ENCODE measurements at places on chromosomes 7 and 10.
A peak's percentile ranks its signal among the peaks of the same experiment; 100 is the strongest.

DNA sequence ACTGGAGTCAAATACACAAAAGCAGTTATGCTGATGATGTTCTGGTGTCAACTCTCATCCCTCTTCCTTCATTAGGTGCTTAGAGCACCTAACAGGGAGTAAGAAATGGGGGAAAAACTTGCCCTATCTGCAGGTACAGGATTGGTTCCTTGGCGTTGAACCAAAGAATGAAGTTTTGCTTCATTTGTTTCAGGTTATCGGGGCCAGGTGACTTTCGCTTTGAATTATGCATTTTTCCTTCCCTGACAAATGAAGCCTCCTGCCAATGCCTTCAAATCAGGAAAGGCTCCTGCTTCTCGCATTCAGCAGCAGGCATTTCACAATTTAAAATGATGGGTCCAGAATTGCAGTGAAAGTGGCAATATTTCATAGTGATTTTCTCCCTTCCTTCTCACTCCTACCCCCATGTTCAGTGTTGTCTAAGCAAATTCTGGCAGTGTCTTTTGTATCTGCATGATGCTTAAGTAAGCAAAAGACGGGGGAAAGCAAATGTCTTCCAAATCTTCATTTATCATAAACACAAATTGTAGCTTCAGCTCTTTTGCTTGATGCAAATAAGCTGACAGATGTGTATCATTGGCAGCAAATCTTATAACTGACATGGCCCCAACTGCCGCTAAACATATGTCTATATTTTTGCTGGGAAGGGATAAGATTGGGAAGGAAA is 29.4 kb downstream of the DNAJB9 start:
- no peak for DNase-seq

DNA sequence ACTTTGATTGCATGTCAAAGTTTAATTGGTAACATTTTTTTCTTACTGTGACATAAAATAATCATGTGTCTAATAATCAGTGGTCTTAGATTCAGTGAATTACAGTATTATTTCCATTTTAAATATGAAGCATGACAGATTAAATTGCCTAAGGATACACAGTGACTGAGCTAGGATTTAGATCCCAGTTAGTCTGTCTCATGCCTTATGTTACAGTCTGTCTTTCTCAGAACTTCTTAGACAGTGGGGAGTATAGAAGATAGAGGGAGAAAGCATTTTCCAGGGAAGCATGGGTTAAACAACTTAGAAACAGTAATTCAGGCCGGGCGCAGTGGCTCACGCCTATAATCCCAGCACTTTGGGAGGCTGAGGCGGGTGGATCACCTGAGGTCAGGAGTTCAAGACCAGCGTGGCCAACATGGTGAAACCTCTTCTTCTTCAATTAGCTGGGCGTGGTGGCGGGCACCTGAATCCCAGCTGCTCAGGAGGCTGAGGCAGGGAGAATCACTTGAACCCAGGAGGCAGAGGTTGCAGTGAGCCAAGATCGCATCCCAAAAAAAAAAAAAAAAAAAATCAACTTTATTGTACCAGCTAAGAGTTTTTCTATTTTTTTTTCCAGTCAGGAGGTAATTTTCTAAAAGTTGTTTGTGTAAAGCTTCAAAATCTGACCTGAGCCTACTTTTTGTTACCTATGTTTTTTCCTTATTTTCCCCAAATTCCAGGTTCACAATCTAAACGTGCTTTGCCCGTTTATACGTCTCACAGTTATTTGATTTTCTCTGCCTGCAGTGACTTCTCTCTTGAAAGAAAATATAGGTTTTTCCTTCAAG is 3.3 kb downstream of the CASD1 start:
- DNase-seq, result no peak

- DNase-seq, result no peak
Observed at GRCh38 chr7:23001610-23002009, 12.3 kb downstream of the HYCC1 start.

GRCh38 chr10:3442451-3442990 is 269.9 kb upstream of the PITRM1 start:
- DNase-seq, result no peak

GRCh38 chr10:117718986-117719920 is 176.7 kb downstream of the EMX2 start:
- no peak for DNase-seq

GRCh38 chr7:138512092-138512858 is 52.2 kb downstream of the TRIM24 start:
- DNase-seq, result no peak

GRCh38 chr10:33120700-33121099 is 162.7 kb upstream of the ITGB1 start:
- DNase-seq, result no peak

DNA sequence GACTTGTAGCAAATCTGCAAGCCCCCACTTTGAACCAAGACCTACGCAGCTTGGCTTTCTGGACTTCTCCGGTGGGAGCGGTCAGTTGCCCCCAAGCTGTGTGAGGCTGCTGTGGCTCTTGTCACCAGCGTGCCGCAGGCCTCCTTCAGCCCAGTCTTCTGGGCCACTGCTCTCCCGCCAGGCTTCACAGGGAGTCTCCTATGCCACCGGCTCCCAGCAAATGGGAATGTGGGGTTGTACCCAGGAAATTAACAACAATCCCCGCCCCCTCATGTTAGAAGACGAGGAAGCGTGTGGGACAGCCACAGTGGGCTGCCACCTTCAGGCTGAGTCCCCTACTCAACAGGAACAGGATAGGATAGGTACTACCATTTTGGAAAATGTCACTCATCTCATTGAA is 4.2 kb downstream of the WDR86 start:
- no peak for DNase-seq

GRCh38 chr7:142457146-142457703 is 199.4 kb upstream of the PRSS58 start:
- no peak for DNase-seq

DNA sequence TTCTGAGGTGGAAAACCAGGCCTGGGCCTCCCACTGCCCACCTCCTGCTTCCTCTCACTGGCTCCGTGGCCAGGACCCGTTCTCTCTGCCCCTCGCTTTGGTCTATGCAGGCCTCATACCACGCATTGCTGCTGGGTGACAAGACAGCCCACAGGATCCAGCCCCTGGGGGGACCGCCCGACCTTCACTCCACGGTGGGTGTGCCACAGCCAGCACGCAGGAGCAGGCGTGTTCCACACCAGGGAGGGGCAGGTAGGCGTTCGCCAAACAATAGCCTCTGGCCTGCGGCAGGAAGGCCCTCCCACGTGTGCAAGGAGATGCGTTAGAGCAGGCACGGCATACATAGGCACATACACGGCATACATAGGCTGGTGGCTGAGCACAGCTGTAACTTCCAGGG is 233.4 kb downstream of the WDR37 start:
- DNase-seq, result no peak

DNA sequence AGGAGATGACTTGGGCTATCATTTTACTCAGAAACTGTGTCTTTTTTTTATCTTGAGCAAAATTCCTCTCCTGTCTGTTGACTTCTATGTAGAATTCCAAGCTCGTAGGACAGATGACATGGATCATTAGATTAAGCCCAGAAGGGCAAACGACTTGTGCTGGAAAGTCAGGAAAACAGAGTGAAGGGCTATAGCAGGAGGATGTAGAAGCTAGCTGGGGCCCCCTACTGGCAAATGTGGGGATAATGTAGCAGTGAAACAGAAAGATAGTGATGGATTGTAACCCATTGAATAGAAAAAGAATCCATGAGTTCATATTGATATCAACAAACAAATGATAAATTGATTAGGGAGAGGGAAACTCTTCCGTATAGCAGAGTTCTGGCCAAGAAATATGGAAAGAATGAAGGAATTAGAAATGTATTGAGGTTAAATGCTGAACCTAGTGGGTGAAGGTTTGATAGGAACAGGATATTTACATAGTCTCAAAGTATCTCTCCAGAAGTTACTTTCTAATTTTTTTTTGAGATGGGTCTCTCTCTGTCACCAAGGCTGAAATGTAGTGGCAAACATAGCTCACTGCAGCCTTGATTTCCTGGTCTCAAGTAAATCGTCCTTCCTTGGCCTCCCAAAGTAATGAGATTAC is 103.6 kb downstream of the LYZL1 start:
- no peak for DNase-seq

- no peak for DNase-seq
Observed at GRCh38 chr10:95500097-95500496, 61.1 kb downstream of the SORBS1 start.

- no peak for DNase-seq
Observed at GRCh38 chr10:7945034-7945433, 109.5 kb upstream of the GATA3 start.

- no peak for DNase-seq
Observed at GRCh38 chr10:75400771-75401568, 594 bp downstream of the ZNF503 start.

DNA sequence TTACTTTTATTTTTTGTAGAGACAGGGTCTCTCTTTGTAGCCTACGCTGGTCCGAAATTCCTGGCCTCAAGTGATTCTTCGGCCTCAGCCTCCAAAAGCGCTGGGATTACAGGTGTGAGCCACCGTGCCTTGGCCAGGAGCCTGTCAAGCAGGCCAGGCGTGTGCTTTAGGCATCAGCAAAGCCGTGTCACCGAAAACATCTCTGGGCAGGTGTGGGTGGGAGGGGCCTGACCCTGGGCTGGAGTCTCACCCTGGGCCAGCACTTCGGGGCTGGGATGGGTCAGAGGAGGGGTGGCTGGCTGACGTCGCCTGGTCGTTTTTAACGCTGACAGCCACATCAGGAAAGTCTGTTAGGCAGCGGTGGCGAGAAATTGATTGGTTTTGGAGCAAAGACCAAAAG is 80.9 kb downstream of the UNCX start:
- DNase-seq, result no peak

DNA sequence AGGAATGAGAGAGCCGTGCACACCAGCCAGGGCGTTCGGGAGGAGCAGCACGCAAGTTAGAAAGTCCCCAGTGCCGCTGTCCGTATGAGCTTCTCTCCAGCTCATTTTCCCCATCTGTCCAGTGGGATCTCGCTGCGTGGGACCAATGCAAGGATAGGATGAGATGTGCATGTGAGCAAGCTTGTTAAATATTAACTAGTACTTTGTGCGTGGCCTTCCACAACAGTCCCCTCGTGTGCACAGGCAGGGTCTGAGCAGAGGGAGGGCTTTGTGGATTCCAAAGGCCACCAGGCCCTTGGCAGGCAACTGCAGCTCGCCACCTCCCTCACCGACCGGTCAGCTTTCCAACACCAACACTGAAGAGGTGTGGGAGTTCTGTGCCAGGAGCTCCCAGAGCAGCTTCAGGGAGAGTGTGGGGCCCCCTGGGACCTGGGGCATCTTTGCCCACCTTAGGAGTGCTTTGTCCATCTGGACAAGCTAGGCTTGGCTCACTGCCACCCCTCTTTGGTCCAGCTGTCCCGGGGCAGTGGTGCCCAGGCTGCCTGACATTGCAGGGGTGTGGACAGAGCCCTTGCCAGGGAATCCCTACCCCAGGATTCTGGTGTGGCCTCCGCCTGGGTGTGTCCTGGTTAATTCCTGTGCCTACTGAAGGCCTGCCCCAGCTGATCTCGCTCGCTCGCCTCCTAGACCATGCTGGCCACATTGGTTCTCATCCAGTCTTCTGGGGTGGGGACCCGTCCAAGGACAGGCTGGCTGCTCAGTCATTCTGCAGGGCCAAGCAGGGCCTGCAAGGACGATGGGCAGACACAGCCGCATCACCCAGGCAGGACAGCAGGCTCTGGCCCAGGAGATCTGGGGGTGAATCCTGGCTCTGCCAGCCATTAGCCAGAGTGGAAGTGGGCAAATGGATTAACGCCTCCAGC is 5.3 kb downstream of the FAM20C start:
- no peak for DNase-seq

DNA sequence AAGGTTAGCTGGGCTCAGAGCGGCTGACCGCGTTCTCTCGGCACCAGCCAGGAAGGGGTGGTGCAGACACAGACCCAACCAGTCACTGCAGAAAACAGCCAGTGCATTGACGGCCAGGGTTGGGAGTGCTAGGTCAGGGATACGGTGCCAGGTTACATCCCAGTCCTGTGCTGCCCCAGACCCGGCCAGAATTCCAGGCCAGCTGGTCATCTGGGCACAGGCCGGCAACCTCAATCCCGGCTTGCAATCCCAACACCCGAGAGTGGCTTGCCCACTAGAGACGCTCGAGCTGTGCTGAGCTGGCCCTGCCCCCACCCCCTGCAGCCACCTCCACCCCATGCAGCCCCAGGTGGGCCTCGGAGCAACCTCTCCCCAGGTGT is 3.8 kb downstream of the PRAP1 start:
- DNase-seq, result no peak

DNA sequence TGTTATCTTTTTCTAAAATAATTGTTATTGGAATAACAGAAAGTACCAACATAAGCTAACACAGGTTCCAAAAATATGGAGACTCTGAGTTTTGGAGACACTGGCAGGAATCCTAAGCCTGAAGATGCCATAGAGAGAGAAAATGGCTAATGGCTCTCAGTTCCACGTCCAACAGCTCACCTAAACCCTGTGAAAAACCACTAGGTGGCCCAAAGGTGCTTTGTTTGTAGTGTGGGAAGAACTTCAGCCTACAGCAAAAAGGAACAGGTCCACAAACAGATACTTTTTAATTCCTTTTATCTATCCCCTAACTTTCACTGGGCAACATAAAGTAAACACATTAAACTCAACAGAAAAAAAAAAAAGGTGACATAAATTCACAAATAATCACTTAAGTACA is 272.3 kb downstream of the SEMA3D start:
- DNase-seq, result no peak

DNA sequence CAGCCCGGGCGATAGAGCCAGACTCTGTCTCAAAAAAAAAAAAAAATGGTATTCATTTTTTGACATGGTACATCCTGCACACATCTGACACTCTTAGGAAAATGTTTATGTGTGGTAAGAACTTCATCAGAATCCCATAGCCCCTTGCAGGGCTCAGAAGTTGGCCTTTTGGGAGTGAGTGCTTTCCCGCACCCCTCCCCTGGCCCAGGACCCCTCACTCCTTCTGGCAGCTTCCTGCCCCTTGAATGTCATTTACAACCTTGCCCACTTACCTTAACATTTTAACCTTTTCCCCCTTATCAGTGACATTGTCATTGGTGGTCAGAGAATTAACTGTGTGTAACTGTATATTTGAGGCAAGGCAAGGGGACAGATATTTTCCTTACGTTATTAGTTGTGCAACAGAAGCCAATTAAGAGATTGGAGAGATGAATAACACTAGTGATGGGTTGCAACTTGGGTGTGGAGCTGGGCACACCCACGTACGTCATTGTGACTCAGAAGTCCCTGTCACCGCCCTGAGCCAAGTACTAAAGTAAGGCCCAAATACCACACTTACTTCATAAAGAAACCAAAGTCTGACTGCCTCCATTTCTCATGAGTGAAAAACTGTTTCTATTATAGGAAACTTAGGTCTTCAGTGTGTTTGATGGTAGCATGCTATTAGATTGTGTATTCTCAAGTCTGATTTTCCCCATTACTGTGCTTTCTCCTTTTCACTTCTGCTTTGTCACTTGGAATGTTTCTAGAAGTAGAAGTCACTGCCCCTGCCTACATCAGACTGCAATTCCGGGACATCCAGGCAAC is 31.6 kb downstream of the OGDH start:
- peak; percentile 70 for DNase-seq

- no peak for DNase-seq
Observed at GRCh38 chr7:123645516-123645915, 10.2 kb upstream of the LMOD2 start.

DNA sequence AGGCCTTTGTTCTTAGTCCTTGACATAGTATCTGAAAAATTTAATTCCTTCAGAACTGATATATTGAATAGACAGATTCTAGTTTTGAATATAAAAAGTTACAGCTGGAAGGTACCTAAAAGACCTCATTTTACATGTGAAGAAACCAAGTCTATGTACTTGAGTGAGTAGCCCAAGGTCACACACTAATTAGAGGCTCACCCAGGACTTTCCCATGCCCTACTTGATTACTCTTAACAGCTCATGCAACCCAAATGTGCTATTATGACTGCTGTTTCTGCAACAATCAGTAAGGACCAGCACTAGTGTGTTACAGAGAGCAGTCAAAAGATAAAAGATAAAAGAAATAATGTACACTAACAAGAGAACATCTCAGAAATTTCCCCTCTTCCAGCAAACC is 40.7 kb upstream of the BET1 start:
- DNase-seq, result no peak

Data from stimulated activated CD4-positive, alpha-beta T cell treated with anti-CD3 and anti-CD28 coated beads, Interleukin-12 subunit alpha, Interleukin-12 subunit beta, amount 100 ng/mL, for 48 hours (primary cell).